Activated CD4-positive, alpha-beta T cell treated with anti-CD3 and anti-CD28 coated beads, Interleukin-2, amount 50 U/mL, for 16 hours (primary cell): ENCODE measurements at places on chromosomes 2 and 18.

GRCh38 chr2:197286805-197287595 lies 23.6 kb downstream of the ANKRD44 start:
- DNase-seq: peak; percentile 89

- no peak for DNase-seq
Observed at GRCh38 chr2:125168442-125168841, 1143.4 kb downstream of the CNTNAP5 start.

GRCh38 chr18:6256521-6256920 lies 158.2 kb downstream of the L3MBTL4 start:
- DNase-seq: no peak

DNA sequence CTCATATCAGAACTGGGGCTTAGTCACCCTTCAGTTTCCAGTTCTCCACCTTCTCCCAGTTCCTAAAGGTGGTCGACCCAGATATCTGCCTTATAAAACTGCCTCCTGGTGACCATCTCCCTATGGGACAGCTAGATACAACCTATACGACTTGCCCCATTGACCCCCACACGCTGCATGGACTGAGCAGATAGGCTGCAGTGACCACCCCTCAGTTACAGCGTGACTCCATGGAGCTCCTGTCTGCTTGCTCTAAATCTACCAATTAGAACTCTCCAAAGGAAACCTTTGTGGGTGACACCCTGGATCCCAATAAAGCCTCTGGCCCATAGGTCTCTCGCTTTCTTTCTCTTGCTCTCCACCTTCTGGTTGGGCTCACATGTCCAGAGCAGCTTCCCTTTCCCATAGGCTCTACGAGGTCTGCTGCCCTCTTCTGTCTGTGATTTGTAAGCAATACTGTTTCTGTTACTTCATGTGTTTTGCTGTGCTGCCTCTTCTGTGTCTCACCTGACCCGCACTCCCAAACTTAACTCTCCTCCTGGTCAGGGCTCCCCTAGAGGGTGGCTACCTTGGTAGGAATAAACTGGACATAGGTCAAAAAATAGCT lies 971.3 kb upstream of the FAM98A start:
- no peak for DNase-seq

- no peak for DNase-seq
Observed at GRCh38 chr18:31280502-31280901, 37.5 kb upstream of the DSG1 start.

DNA sequence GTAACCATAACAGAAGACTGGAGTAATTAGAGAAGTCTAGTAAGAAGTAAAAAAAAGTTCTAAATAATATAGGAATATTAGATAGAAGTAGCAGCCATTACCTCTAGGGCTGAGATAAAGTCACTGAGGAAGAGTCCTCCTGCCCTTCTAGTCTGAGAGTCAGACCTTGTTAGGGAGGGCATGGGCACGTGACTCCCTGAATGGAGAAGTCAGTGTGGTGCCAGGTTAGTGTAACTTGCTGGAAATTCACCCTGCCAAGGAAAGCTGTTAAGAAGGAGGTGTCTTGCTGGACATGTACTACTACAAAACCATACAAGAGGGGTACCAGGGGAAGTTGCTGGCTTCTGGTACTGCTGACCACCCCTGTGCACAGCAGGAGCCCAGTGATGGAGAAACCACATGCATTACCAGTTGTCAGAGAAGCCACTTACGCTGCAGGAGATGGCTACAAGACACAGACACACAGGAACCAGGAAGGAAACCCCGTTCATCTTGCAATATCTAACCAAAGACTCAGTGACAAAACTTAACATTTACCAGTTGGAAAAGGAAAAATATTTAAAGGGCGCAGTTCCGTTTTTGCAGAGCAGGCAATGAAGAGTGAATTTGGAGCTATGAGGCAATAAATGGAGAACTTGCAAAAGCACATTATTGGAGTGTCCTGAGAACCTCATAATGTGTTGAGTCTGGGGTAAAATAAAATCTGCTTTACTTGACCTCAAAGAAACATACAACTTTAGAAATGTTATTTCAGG lies 77.2 kb upstream of the TLK1 start:
- DNase-seq: no peak

- peak; percentile 31 for DNase-seq
Observed at GRCh38 chr2:190720691-190721090, 71.8 kb downstream of the NAB1 start.

DNA sequence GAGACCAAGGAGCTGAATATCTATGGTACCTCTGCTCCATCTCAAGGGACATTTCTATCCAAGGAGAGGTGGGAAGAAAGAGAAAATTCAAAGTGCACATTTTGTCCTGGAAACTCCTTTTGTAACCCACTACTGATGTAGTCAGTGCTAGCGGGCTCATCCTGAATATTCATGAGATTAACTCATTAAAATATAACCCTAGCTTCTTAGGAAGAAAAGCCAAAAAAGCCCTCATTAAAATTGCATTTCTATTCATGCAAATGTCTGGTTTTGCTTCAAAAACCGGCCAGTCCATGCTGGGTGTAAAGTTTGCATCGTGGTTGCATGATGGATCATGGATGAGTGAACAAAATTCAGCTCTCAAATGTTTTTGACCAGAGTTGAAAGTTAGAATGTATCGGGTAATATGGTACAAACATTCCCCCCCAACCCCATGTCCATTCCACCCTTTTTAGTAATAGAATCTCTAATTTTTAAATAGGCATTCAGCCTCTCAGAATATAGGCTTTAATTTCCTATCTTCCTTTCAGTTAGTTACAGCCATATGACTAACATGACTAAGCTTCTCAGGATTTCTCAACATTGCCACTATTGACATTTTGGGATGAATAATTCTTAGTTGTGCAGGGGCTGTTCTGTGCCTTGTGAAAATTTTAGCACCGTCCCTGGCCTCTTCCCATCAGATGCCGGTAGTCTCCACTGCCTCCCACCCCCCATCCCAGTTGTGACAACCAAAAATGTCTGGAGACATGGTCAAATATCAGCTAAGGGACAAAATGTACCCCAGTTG lies 104.2 kb upstream of the RND3 start:
- DNase-seq: no peak

- DNase-seq: no peak
Observed at GRCh38 chr18:75122334-75122958, 86.5 kb downstream of the PTGR3 start.

DNA sequence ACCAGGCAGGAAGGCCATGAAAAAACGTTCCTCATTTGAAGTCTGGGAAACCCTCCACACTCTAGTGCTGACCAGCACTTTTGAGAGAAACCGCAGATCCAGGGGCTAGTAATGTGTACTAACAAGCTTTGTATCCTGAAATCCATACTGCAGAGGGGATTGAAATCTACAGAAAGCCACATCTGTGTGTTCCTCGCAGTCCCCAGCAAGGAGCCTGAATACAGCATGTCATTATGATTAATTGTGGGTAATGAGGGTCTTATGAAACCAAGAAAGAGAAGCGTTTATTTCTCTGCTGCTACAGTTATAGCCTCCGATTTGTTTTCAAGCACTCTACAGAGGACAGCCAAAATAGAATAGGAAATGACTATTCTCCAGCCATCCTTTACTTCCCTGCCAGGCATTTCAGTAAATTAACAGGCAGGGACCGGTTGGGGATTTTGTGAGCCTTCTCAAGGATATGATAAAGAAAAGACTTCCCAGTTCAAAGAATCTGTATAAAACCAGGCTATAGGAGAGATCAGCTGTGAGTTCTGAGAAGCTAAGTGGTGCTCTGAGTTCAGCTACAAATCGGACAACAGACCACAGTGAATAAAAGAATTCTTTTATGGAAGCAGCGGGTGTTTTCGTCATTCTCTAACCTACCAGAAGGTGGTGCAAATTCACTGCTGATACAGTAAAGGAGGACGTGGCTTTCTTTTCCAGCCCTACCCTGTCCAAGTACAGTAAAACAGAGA lies 133.4 kb downstream of the INSIG2 start:
- peak; percentile 68 for DNase-seq
